ENCODE measurements at places on chromosomes 13 and 19. TPM values are rescaled to one million over a fixed set of nuclear protein-coding genes. Genes with fewer than 3 reads are reported as not detected.

Gene CYP2A13
- total RNA-seq, result not detected

Gene VSTM2B
- total RNA-seq, result not detected

Gene SYT5
- not detected for total RNA-seq

Gene NLRP5
- total RNA-seq, result not detected

Gene THSD1
- 1.6 TPM for total RNA-seq

Gene ZNF45
- total RNA-seq, result 21.7 TPM

Gene FCER2
- total RNA-seq, result 0.14 TPM

Gene CCDC70
- not detected for total RNA-seq

DNA sequence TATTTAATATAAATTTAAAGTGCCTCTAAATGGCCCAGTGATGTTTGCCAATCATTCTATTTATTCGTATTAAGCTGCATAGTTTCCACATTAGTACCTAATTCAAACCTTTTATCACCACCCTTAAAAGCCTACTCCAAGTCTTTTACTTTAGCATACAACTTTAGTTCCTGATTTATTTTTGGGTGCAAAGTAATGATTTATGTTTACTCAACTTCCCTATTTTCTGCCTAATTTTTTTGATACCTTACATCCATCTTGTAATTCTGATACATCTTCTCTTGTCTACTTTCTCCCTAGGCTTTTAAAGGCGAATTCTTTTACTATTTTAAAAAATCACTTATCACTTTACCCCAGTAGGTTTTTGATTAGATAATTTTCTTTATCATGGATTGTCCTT is 2651.1 kb upstream of the PCDH20 start:
- H3K27ac ChIP-seq, result no peak overlapping the region
- H3K36me3 ChIP-seq, result no peaks in the 10 kb centered on the region
- DNase-seq, result no peak
- H3K4me1 ChIP-seq, result no peaks in the 10 kb centered on the region

DNA sequence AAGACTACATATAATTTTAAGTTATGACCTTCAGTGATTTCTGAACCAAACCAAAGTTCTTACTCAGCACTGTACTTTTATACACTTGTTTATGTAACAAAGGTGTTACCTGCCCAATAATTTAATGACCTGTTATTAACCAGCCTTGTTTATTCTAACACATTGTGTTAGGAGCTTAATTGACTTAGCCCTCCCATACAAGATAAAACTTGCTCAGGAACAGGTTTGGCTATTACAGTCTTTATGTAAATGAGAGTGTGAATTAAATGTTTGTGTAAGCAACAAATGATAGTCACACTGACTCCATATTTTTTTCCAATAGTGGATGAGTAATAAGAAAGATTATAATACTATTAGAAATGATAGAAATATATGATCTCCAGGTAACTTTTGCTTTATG is 51.8 kb upstream of the MYCBP2 start:
- DNase-seq, result no peak
- no peak overlapping the region for H3K27ac ChIP-seq
- H3K4me1 ChIP-seq, result no peaks in the 10 kb centered on the region
- H3K36me3 ChIP-seq, result no peaks in the 10 kb centered on the region
- H3K4me3 ChIP-seq, result no peak overlapping the region

GRCh38 chr13:29748097-29748496 is 102.3 kb downstream of the UBL3 start:
- no peaks in the 10 kb centered on the region for H3K4me1 ChIP-seq
- H3K27ac ChIP-seq, result no peak overlapping the region
- no peak overlapping the region for H3K4me3 ChIP-seq

DNA sequence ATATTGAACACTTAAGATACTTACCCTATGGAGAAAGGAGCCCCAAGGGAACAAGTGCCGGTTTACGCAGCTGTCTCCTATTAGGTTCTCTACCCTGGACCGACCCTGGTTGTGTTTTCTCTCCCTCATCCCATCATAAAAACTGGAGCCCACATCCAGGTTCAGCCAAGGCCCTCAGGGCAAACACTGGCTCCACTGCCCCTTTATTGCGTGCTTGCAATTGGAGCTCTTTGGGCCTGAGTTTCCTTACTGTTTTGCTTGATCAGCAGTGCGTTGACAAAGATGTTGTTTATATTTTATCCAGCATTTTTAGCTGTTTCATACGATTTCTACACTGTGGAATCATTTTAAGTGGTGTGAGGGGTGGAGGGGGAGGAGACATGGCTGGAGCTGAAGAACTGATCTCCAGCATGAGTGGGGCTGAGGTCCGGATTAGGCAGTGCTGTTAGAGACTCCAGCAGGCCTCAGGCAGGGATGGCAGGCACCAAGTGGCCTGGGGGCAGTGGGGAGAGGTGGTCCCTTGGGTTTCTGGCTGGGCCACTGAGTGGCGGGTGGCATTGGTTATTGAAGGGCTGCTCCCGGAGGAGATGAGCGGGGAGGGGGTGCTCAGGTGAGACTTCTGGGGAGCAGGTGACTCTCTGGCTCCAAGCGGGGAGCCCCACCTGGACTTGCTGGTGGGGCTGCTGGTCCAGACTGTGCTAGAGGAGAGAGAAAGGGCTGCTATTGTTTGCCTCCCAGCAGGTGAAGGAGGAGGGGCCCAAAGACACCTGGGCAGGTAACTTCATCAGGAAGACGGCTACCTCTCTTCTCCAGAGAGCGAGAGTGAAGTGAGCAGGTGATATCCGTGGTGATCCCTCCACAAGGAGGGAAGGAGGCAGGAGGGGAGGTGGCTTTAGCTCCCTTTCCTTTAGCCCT is 62.4 kb upstream of the RNF113B start:
- no peaks in the 10 kb centered on the region for H3K4me1 ChIP-seq
- H3K4me3 ChIP-seq, result no peak overlapping the region
- H3K36me3 ChIP-seq, result no peaks in the 10 kb centered on the region
- no peak overlapping the region for H3K27ac ChIP-seq
- DNase-seq, result no peak

DNA sequence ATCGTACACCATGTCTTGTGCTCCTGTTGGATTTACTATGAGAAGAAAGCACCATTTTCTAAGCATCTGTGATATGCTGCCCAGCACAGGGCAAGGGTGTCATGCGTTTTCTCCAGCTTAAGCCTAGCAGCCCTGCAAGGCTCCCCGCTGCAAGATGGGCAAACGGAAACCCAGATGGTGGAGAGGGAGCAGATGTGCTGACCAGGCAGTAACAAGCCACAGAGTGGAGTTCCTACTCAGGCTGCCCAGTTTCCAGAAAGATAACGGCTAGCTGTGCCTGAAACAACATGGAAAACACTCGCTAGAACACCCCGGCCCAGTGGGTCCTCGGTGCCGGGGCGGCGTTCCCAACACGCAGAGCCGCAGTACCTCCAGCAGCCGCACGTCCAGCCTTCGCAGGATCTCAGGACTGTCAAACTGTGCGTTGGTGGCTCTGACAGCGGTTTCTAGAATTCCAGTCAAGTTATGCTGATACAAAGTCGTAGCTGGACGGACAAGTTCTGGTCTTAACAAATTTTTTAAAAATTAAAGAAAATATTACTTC is 68.4 kb downstream of the TUBGCP3 start:
- H3K4me3 ChIP-seq, result no peak overlapping the region
- H3K27ac ChIP-seq, result no peak overlapping the region
- no peaks in the 10 kb centered on the region for H3K27me3 ChIP-seq

DNA sequence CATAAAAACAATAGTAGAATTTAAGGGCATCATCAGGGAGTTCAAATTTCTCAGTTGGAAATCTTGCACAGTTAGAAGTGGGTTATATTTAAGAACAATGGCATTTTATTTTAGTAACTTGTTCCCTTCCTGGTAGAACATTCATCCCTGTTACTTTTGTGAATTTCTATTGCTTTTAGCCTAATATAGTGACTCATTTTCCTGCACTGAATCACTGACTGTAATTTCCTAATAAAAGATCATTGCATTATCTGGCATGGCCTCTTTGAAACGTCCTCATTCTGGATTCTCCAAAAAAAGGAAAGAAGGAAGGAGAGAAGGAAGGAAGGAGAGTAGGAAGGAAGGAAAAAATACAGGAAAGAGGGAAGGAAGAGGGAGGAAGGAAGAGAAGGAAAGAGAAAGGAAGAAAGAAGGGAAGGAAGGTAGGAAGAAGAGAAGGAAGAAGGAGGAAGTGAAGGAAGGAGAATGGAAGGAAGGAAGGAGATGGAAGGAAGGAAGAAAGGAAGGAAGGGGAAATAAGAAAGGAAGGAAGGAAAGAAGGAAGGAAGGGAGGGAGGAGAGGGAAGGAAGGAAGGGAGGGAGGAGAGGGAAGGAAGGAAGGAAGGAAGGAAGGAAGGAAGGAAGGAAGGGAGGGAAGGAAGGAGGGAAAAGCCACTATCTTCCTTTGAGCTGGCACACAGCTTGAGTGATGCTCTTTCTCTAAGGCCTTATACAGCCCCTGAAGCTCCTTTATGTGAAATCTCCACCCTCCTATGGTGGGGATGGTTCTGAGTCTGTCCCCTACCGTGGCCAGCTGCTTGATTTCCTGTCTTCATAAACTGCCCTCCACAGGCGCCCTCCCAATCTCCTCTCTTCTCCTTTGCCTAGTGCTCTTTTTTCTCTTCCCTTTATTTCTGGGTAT is 29.8 kb upstream of the TM9SF2 start:
- H3K4me3 ChIP-seq, result no peak overlapping the region
- peaks cover 2% of the 10 kb centered on the region for H3K4me1 ChIP-seq
- H3K27me3 ChIP-seq, result no peaks in the 10 kb centered on the region
- DNase-seq, result no peak
- no peaks in the 10 kb centered on the region for H3K36me3 ChIP-seq

DNA sequence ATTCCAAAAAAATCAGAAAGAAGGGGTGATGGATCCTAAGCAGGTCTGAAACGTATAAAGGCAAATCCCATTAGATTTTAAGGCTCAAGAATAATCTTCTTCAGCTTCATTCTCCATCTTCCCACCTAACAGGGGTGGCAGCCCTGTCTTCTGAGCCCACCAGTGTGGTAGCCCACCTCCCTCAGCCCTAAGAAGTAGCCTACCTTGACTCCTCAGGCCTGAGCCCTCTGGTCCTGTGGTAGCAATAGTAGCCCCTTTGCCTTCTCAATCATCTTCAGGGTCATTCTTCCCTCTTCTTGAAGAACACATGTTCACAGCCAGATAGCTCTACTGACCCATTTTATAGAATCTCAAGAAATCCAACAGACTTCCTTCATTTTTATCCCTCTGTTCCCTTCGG is 33.7 kb downstream of the N4BP2L2 start:
- H3K36me3 ChIP-seq, result peaks cover 14% of the 10 kb centered on the region
- no peaks in the 10 kb centered on the region for H3K4me1 ChIP-seq
- no peaks in the 10 kb centered on the region for H3K27me3 ChIP-seq
- H3K27ac ChIP-seq, result no peak overlapping the region
- no peak overlapping the region for H3K4me3 ChIP-seq

GRCh38 chr19:48968179-48968661 is 3.1 kb downstream of the FTL start:
- H3K4me1 ChIP-seq, result peaks cover 58% of the 10 kb centered on the region
- H3K36me3 ChIP-seq, result peaks cover 37% of the 10 kb centered on the region
- peak overlapping the region; percentile 78 for H3K27ac ChIP-seq
- DNase-seq, result no peak
- H3K4me3 ChIP-seq, result no peak overlapping the region

DNA sequence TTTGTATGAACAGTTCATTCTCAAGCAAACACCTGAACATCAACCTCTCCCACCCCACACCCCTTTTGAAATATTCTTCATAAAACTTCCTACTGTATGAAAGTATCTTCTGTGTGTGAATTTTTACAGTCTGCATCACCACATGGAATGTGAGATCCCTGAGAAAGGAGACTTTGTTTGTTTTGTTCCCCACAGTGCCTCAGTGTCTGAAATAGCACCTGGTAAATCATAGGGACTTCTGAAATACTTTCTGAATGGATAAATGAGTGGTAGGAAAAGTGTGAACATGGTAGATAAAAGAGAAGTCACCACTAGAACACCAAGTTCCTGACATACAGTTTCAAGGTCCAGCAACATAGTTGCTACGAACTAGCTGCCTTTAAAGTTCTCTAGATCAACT is 1071.2 kb downstream of the EFNB2 start:
- DNase-seq, result no peak
- no peaks in the 10 kb centered on the region for H3K4me1 ChIP-seq
- H3K27me3 ChIP-seq, result no peaks in the 10 kb centered on the region
- no peaks in the 10 kb centered on the region for H3K36me3 ChIP-seq

GRCh38 chr13:40123962-40124632 is 468.6 kb downstream of the COG6 start:
- no peak overlapping the region for H3K4me3 ChIP-seq
- no peak overlapping the region for H3K27ac ChIP-seq
- no peaks in the 10 kb centered on the region for H3K27me3 ChIP-seq

DNA sequence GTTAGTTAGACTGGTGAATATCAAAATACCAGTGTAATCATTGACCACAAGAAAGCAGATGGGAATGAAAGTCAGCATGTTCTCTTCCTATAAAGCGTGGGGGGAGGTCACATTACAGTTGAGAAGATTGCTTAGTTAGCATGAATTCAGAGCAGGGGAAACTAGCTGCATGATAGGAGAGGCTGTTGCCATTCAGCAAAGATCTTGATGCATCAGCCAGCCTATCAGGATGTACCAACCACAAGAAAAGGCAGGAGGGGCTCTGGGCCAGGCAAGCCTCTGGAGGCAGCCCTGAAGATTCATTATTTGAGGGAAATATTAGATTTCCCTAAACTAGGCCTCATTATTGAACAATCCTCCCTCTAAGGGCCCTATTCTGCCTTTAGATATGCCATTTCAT is 5.0 kb upstream of the MTMR6 start:
- DNase-seq, result no peak
- H3K4me1 ChIP-seq, result peaks cover 24% of the 10 kb centered on the region
- no peaks in the 10 kb centered on the region for H3K36me3 ChIP-seq
- H3K4me3 ChIP-seq, result no peak overlapping the region
- H3K27me3 ChIP-seq, result no peaks in the 10 kb centered on the region

GRCh38 chr13:31072041-31072440 is 89.7 kb downstream of the HSPH1 start:
- H3K27ac ChIP-seq, result no peak overlapping the region
- H3K36me3 ChIP-seq, result no peaks in the 10 kb centered on the region
- peaks cover 14% of the 10 kb centered on the region for H3K4me1 ChIP-seq
- no peaks in the 10 kb centered on the region for H3K27me3 ChIP-seq
- H3K4me3 ChIP-seq, result no peak overlapping the region

DNA sequence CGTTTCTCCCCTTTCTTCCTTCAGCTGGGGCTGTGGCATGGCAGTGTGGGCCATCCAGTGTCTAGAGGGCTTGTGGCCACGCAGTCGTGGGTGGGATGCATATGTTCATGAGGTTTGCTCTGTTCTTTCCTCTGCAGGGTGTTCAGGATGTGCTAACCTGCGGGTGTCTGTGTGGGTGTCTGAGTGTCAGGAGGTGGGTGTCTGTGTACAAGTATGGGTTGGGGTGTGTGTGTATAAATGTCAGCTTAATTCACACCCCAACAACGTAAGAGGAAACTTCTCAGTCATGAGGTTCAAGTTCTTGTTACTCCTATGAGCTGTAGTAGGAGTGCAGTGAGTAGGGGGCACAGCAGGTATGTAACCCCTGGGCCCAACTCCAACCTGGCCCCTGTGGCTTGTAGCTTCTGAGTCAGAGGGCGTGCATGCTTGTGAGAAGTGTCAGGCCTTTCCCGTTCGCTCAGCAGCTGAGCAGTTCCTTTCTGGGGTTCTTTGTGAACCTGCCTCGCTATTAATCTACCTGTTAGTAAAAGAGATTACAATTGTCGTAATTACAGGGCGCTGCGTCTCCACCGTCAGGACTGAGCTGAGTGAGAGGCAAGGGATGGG is 49.1 kb downstream of the NFIX start:
- H3K4me3 ChIP-seq, result no peak overlapping the region
- no peak for DNase-seq
- H3K27ac ChIP-seq, result no peak overlapping the region
- H3K36me3 ChIP-seq, result no peaks in the 10 kb centered on the region
